Fibroblast of the aortic adventitia (primary cell): ENCODE measurements at places on chromosomes 4 and X. TPM values are rescaled to one million over a fixed set of nuclear protein-coding genes. Genes with fewer than 3 reads are reported as not detected.

DNA sequence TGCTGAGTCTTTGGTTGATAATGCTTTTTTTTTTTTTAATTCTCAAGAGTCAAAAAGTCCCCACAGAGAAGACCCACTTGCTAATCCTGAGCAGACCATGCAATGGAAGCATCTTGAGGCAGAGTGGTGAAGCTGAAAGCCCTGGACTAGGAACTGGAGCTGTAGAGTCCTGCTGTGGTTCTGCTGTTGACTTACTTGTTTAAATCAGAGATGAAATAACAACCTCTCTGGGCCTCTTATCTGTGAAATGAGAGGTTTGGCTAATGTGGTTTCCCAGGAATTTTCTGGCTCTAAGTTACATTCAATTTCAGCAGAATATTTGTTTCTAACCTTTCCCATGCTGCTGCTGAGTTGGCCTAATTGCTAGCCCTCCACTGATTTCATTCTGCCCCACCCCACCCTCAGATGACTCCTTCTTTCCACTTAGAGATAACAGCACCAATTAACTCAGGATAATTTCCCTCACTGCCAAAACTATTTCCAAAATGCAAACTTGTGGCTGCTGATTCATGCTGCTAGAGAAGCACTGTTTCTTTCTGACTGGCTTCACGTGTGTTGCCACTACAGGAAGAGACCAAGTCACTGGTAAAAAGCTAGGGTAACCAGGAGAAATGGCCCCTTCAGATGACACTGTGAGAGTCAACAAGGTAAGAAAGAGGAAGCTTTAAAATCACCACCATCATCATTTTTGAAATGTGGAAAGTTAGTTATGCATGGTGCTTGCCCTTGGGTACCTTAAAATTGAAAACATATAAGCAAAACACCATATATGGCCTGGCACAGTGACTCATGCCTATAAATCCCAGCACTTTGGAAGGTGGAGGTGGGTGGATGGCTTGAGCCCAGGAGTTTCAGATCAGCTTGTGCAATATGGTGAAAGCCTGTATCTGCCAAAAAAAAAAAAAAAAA is 326.4 kb downstream of the DCHS2 start:
- DNase-seq = peak; percentile 96

- DNase-seq = no peak
These were observed 114.0 kb downstream of the FHIP1A start for GRCh38 chr4:151522866-151523519.

DNA sequence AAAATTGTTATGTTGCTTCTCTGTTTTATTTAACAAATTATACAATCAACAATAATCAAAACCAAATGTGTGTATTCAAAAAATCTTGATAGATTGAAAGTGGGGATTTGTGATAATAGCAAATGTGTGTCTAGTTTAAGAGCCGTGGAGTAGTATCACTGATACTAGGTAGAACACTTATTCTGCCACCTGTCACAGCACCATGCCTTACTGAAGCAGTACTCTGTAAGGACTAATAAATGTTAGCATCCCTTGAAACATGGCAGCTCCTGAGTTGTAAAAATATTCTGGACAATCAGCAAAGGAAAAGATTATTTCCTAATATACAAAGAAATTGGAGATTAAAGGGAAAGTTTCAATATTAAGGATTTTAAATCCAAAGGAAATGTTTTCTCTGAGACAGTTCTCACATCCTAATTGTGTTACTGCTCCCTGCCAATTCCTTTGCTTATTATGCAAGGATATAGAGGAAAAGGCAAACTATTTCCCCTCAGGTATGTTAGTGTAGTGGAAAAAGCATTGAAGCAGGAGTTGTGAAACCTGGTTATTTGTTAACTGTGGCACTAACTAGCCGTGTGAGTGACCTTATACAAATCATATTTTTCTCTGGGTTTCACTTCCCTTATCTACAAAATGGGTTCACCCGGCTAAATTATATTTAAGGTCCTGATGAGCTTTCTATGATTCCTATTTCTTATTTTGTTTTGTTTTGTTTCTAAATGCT is 303.1 kb downstream of the ARHGAP24 start:
- no peak for DNase-seq

DNA sequence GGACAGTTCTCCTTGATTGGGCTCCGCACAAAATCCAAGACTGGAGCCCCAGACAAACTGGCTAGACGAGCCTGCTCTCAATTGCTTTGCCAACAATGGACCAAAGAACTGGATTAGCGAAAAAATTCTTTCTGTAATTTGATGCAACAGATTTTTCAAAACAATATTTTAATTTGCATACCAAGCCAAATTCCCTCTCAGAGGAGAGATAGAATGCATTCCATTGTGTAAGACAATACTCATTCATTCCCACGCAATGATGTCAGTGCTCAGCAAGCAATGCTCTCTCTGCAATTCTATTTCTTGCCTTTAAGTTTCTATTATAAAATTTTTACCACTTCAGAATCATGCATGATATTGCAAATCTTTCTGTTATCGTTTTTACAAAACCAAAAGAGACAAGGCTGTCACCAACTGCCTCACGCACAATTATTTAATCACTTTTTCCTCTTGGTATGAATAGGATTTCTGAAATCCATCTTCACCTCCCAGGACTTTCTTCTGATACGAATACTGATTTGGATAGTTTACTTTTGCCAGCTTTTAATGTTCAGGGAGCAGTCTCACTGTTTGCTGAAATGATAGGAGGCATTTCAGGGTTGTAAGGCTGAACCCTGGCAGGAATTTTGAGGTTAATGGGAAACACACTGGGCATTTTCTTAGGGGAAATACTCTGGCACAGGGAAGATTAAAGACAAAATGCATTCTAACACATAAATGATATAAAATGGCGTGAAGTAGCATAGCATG is 46.1 kb upstream of the HCCS start:
- DNase-seq = peak; percentile 91

- DNase-seq = no peak
These were observed 73.1 kb downstream of the FBXO8 start for GRCh38 chr4:174210354-174210753.

GRCh38 chrX:15160558-15161095 is 109.3 kb downstream of the ASB9 start:
- DNase-seq = no peak

CD38 gene
- total RNA-seq = 0.33 TPM in 1 of 2 replicates, not detected in the other

- no peak for DNase-seq
These were observed 51.1 kb downstream of the RWDD4 start for GRCh38 chr4:183607894-183608293.

DNA sequence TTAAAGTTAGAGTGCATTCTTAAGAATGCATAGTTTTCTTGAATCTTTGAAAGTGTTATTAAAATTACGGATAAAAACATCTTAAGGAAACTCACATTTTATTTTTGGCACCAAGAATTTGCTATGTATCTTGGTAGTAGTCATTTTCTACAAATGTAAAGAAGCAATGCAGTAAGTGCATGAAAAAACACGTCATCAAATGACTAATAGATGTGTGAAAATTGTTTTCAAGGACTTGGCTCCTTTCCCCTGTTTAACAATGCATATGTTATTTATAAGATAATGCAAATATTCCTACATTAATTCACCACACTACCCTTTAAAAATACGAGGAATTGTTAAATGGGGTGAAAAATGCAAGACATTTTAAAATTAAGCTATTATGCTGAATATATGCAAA is 461.2 kb upstream of the PCDH7 start:
- DNase-seq = no peak

- no peak for DNase-seq
These were observed 280.8 kb downstream of the ANKRD50 start for GRCh38 chr4:124431653-124432192.

- DNase-seq = no peak
These were observed 1302.5 kb upstream of the TENM3 start for GRCh38 chr4:180940680-180941079.

DNA sequence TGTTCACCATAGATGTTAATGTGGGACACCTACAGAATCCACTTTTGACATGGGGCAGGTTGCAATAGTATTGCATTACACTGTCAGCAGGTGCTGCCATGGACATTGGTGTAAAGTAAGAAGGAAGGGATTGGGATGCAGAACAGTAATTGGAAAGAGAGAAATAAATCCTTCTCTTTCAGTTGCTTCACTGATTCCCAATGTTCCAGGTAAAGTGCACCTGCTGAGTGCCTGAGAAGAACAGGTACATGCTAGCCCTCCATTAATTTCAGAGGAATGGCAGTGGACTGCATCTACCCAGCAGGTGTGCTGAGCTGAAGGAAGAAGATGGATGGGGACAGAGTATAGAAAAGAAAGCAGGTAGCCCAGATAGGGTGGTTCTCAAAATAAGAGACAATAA is 248.5 kb downstream of the TENM3 start:
- DNase-seq = no peak

- peak; percentile 71 for DNase-seq
These were observed 107.3 kb downstream of the AMMECR1 start for GRCh38 chrX:110210417-110211139.
